ENCODE measurements at places on chromosomes 3 and 15.

DNA sequence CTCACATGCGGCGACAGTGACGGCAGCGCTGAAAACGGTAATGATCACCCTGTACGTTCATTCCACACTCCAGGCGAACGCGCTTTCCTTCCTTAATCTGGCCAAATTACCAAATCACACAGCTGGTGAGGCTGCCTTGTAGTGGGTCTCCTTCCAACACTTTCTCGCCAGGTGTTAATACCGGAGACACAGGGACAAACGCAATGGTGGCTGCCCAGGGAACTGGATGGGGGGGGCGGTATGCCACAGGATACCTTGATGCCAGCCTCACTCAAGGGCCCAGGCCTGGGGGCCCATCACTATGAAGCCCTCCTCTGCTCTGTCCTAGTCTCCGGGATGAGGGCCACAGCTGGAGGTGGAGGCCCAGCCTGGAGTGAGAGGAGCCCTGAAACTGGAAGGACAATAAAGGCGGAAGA, 1.4 kb upstream of the CAMK2N2 start:
- DNase-seq = peak; percentile 50

DNA sequence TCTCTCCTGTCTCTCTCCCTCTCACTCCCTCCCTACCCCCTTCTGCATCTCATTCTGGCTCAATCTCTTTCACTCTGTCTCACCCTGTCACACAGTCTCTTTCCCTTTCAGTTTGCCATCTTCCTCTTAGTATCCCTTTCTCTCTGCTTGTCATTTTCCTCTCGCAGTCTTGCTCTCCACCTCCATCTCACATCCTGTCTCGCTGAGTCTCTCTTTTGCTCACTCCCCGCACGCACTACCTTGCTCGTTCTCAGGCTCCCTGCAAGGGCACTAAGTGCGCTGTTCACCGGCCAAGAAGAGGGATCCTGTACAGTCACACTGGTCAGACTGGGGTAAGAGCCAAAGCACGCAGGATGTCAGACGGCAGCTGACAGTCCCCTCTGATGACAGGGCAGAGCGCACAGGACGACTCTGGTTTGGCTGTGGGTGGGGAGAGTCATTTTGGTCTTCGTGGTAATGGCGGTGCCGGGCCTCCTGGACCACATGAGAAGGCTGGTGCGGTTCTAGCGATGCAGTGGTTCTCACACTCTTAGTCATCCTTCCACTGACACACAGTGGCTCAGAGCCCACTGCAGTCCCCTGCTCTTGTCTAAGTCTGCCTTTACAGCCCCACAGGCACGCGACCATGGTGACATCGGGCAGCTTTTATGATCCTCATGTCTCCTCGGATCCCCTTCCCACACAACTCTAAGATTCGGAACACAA, 356.8 kb downstream of the FOXP1 start:
- no peak for DNase-seq

GRCh38 chr15:58070801-58071418, 5.4 kb upstream of the ALDH1A2 start:
- peak; percentile 78 for DNase-seq

DNA sequence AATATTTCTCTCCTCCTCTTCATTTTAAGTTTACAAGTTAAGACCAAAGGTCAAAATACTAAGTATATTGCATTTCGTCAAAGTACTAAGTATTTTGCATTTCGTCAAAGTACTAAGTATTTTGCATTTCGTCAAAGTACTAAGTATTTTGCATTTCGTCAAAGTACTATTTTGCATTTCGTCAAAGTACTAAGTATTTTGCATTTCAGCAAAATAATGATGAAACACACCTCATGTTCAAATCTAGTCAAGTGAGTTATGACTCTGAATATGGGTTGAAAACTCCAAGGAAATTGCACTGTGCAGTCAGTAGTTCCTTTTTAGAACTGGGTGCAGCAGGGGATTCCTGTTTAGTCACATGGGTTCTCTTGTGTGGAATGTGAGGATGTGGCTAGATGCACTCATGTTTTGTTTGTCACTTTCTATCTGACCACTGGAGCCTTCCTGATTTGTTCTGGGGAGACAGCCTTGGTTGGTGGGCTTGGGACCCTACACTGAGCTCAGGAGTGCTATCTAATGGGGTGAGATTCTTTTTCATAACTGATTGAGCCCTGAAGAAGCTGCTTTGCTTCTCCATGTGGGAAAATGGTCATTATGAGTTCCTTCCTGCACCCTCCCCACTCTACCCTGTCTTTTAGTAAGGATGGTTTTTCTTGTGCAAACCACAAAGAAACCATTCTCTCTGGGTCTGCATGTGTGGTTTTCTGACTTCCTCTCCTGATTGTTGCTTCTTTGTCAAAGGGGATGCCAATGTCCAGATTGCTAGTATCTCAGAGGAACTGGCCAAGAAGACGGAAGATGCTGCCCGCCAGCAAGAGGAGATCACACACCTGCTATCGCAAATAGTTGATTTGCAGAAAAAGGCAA, 73.4 kb downstream of the CCK start:
- DNase-seq = no peak

GRCh38 chr15:100338971-100339444, 2.8 kb downstream of the ADAMTS17 start:
- DNase-seq = peak; percentile 66

DNA sequence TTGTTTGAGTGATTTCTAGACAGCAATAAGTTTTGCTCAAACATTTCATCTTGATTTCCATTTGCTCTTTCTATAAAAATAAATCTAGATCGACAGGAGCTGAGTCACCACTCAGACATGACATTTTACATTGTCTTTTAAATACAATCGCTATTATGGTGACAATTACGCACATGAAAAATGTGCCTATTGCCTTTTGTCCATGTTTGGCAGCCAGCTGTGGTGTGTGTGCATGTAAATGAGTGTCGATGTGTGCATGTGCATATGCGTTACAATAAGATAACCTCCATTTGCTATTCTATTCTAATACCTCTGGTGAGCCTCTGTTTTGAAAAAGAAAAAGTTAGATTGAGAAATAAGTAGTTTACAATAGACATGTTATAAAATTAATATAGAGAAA, 89.7 kb upstream of the GRM7 start:
- DNase-seq = no peak

DNA sequence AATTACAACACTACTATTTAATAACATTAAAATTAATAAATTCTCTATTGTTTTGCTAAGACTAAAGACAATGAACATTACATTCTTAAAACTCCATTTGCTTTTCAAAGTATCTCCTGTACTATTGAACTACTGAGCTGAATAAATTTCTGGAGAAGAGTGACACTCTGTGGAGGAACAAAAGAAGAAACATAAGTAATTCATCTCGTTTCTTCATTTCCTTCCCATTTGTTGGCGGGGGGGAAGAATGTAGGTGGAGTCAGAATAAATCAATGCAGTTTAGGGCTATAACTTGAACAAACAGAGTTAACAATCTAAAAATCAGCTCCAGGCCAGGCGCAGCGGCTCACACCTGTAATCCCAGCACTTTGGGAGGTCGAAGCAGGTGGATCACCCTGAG, 32.7 kb downstream of the EFHB start:
- DNase-seq = no peak

- no peak for DNase-seq
These were observed 63.3 kb downstream of the RPLP1 start for GRCh38 chr15:69515926-69516325.

- peak; percentile 14 for DNase-seq
These were observed 28.6 kb downstream of the CHP1 start for GRCh38 chr15:41259546-41260189.

All from NCI-H82 (cell line).